ENCODE measurements at places on chromosomes 3 and 15.

- no peak overlapping the region for H3K4me3 ChIP-seq
- no peaks in the 10 kb centered on the region for H3K27me3 ChIP-seq
- no peaks in the 10 kb centered on the region for H3K4me1 ChIP-seq
- H3K27ac ChIP-seq, result no peak overlapping the region
- no peaks in the 10 kb centered on the region for H3K36me3 ChIP-seq
- DNase-seq, result no peak
Observed at GRCh38 chr3:161560008-161560637, 63.5 kb downstream of the OTOL1 start.

DNA sequence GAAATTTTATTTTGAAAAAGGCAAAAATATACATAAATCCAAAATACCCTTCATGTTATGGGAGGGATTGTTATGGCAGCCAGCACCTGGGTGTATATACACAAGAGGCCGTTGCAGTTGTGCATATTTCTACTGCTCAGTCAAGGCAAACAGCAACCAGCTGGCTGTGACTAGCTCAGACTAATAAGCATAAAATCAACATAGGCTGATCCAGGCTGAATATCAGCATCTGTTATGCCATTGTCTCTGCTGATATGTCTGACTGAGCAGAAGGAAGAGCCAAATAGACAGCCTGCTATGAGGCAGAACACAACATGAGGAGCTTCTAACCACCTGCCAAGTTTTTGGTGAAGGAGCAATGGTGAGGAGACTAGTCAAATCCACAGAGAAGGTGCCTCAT is 457.5 kb upstream of the ALCAM start:
- H3K4me1 ChIP-seq, result no peaks in the 10 kb centered on the region
- H3K4me3 ChIP-seq, result no peak overlapping the region
- no peak overlapping the region for H3K27ac ChIP-seq
- H3K27me3 ChIP-seq, result no peaks in the 10 kb centered on the region

DNA sequence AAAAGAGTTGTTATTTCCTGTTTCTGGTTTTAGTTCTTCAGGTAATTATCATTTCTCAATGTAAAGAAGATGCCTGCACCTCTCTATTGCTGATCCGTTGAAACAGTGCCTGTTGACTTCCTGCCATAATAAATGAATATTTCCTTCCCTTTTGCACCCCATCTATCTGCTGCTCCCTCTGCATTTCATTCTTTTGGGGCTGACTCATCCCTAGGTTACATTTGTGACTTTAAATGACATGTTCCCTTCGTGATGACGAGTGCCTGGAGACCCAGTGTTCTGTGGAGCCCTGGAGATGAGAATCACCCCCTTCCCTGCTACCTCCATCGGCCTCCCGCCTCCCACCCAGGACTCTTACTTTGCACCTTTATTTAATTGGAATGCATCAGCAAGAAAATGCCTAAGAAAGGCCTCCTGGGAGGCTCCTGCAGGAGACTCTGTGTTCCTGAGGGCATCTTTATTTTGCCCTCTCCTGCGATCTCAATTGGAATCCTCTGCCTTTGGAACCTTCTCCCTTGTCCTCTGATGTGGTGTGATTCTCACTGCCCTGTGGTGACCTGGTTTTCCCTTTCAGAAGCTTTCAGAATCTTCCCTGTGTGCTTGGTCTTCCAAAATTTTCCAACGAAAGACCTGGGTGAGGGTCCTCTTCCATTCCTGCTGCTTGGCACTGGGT is 13.7 kb downstream of the LRRK1 start:
- no peaks in the 10 kb centered on the region for H3K36me3 ChIP-seq
- H3K4me3 ChIP-seq, result no peak overlapping the region
- H3K4me1 ChIP-seq, result peaks cover 16% of the 10 kb centered on the region
- no peaks in the 10 kb centered on the region for H3K27me3 ChIP-seq
- no peak overlapping the region for H3K27ac ChIP-seq
- no peak for DNase-seq

GRCh38 chr15:87527416-87527815 is 729.1 kb downstream of the NTRK3 start:
- H3K27ac ChIP-seq, result no peak overlapping the region
- no peak overlapping the region for H3K4me3 ChIP-seq
- DNase-seq, result no peak
- no peaks in the 10 kb centered on the region for H3K4me1 ChIP-seq
- H3K36me3 ChIP-seq, result no peaks in the 10 kb centered on the region

DNA sequence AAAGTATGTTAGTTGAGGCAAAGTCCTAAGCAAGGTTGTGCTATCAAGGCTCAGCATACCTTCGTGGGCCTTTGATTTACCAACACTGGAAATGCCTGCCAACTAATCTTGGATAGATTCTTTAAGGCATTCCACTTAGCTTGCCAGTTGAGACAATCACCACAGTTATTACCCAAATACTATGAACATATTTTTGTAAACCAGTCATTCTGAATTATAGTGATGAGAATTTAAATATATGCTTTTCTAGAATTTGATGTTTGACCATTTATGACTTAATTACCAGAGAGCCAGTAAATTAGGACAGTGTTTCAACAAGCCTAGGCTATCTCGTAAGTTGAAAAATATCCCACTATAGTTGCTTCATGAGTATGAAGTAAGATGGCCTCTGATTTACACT is 15.5 kb downstream of the TRIM59 start:
- peaks cover 89% of the 10 kb centered on the region for H3K36me3 ChIP-seq
- H3K27ac ChIP-seq, result no peak overlapping the region
- H3K4me1 ChIP-seq, result no peaks in the 10 kb centered on the region
- no peaks in the 10 kb centered on the region for H3K27me3 ChIP-seq

DNA sequence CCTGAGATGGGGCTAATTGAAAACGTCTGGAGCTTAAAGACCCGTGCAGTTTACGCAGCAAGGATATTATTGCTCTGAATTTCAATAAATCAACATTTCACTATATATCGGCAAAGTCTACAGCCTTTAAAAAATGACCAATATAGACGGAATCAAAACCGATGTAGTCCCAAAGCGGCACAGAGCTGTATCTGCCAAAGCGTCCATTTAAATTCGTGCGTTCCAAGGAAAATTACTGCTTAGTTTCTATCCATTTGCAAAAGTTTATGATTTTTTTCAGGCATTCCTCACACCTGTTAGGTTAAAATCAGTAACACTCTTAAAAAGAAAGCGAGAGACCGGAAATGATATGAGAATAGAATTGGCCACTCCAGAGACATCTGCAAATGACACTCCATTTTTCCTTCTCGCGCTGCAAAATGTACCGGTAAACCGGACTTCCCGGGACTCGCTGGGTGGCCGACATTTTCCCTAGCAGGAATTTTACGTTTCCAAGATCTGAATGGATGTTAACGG is 777 bp upstream of the EIF4A2 start:
- no peak for DNase-seq
- H3K4me3 ChIP-seq, result peak overlapping the region; percentile 98
- peak overlapping the region; percentile 97 for H3K27ac ChIP-seq
- H3K4me1 ChIP-seq, result peaks cover 43% of the 10 kb centered on the region
- H3K36me3 ChIP-seq, result peaks cover 35% of the 10 kb centered on the region

GRCh38 chr15:28914483-28915023 is 28.8 kb downstream of the APBA2 start:
- no peak overlapping the region for H3K27ac ChIP-seq
- H3K4me1 ChIP-seq, result no peaks in the 10 kb centered on the region
- H3K4me3 ChIP-seq, result no peak overlapping the region
- H3K27me3 ChIP-seq, result no peaks in the 10 kb centered on the region
- no peak for DNase-seq
- no peaks in the 10 kb centered on the region for H3K36me3 ChIP-seq

DNA sequence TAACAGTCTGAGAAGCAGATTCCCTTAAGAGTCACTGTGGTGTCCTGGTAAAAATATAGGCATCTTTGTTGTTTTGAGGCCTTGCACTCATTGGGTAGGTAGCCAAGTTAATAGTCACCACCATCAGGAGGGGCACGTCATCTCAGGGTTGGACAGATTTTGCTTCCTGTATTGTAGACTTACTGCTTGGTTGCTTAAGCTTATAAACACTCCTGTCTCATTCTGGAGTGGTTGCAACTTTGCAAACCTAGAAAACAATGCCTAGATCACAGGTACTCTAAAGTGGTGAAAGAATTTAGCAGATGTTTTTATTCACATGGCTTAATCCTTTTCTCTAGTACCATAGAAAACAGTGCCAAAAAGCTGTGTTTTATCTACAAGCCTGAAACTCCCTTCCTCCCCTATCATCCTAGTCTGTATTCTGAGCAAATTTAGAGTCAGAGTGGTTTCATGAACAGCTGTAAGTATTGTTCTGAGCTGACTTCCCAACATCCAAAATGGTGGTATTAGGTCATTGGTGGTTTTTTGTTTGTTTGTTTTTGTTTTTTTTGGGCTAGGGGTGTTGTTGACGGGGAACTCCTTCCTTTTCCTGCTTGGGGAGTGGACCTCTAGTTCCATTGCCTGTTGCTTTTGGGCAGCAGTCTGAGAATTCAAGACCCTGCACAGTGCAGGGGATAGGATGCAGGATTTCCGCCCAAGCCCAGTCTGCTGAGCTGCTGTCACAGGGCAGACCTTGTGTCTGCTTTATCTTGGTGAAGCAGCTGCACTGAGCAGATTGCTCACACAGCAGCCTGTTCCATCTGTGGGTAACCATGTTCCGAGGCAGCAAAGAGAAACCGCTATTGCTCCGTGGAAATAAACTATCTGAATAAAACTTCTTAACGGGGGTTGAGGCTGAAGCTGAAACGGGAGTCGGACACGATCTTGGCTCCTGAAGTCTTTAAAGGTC is 202.0 kb downstream of the AKAP13 start:
- peaks cover 12% of the 10 kb centered on the region for H3K36me3 ChIP-seq
- H3K27me3 ChIP-seq, result no peaks in the 10 kb centered on the region
- DNase-seq, result no peak
- H3K27ac ChIP-seq, result peak overlapping the region; percentile 93
- peak overlapping the region; percentile 1 for H3K4me3 ChIP-seq
- peaks cover 44% of the 10 kb centered on the region for H3K4me1 ChIP-seq

GRCh38 chr15:83512459-83512858 is 65.3 kb downstream of the SH3GL3 start:
- DNase-seq, result no peak
- no peaks in the 10 kb centered on the region for H3K36me3 ChIP-seq
- no peaks in the 10 kb centered on the region for H3K27me3 ChIP-seq
- H3K4me3 ChIP-seq, result no peak overlapping the region

All from esophagus squamous epithelium (tissue), 5 donors.